Stimulated activated naive CD4-positive, alpha-beta T cell treated with Interleukin-2 at 50 U/mL for 16 hours (primary cell): ENCODE measurements at places on chromosomes 11 and 22.

DNA sequence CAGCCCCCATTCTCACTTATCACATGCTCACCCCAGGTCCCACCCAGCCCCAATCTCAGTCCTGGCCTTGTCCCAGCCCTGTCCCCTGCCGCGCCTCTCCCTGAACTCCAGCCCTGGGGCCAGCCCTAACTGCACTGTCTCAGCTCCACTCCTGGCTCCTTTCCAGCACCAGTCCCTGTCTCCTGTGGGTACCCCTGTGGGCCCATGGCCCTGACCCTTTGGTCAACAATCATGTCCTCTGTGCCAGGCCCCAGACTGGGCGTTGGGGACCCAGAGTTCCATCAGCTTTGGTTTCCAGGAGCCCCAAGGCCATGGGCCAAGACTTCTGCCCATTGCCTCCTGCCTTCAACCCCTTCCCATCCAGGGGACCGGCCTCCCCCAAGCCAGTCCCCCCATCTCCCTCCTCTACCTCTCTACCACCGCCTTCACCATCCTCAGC lies 757 bp downstream of the SPI1 start:
- DNase-seq: no peak

- no peak for DNase-seq
These were observed 2.9 kb downstream of the GRIA4 start for GRCh38 chr11:105612771-105613170.

DNA sequence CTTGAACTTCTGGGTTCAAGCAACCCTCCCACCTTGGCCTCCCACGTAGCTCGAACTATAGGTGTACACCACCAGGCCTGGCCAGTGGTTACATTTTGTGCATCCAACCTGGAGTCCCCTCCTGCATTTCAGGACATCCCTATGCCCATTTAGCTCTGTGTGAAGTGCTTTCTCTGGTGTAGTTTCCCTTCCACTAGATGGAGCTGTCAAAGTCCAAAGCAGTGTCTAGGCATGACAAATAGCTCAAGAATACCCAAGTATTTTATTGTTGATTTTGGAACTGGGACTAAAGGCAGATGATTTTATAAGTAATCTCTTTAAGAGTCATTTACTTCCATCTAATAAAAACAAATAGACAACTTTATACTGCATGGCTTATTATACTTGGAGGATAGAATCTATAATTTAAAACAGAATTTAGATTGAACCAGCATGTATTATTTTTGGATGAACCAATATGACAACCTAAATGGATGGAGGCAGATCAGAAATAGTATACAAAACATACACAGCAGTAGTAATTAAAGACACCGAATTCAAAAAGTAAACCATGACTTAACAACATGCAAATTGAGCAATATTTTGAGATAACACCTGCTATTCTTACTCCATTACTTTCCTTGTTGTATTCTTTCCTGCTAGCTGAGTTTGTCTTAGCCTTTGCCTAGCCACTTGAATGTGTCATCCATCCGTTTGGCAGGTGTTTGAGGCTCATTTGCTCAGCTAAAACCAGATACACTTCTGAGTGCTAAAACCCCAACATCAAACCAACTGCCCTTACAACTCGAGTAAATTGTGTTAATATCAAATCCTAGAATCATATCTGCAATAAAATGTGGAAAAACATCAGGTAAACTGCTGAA lies 37.7 kb downstream of the EIF4ENIF1 start:
- DNase-seq: no peak

GRCh38 chr11:74739546-74740270 lies 8.5 kb upstream of the CHRDL2 start:
- peak; percentile 9 for DNase-seq

- DNase-seq: no peak
These were observed 55.0 kb upstream of the VSTM5 start for GRCh38 chr11:93905384-93905783.

DNA sequence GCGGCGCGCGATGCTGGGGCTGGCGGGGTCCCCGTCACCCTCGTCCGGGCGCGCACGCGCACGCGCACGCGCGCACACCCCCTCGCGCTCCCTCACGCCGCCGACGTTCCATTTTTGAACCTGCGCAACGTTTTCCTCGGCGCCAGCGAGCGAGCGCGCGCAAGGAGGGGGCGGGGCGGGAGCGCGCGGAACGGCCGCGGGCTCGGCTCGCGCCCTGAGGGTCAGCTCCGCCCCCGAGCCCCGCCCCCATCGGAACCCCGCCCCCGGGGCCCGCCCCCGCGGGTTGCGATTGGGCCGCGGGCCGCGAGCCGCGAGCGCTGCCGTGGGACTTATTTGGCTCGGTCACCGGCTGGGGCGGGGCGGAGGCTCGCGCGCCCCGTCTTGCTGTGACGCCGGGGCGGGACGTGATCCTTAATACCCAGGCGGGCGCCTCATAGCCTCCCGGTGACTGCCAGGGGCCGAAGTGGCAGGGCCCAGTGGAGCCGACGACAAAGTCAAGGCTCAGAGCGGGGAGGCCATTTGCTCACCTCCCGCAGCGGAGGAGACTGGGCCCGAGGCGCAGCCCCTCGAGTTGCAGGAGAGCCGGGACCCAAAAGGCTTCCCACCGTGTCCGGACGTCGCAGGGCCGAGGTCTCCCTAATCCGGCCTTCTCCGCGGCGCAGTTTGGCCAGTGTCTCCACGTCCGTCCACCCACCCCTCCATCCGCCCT lies at the start of gene CBX7:
Gene CBX7 (minus strand): TSS at position 170 of the 709 bp plus-strand sequence. CDS start 236 bp downstream, outside the sequence.
- DNase-seq: peak; percentile 87
